Right ventricle myocardium inferior (tissue), 1 donor: ENCODE measurements at places on chromosomes 1 and 21.

DNA sequence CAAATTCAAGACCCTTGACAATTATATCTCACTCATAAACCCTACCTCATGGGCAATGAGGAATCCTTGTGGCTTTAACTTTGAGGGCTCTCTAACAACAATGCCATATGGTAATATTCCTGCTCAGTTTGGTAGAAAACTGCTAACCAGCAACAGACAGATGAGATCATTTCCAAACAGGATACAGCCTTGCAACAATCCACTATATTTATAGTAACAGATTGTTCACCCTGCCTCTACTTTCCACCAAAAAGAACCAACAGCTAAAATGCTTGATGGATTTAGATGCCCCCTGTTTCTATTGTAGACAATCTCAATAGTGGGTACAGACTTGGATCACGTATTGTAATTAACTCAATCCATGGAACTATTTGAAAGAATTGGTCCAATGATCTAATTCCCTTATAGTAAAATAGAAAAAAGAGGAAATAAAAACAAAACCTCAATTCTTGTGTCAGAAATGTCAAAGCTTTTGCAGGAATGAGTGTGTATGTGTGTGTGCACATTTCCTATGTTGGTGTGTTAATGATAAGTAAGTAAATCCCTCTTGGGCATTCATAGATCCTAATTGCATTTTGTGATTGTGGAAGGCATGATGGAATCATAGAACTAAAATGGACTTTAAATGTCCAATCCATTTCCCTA lies 100.0 kb upstream of the EDEM3 start:
- no peak for DNase-seq

DNA sequence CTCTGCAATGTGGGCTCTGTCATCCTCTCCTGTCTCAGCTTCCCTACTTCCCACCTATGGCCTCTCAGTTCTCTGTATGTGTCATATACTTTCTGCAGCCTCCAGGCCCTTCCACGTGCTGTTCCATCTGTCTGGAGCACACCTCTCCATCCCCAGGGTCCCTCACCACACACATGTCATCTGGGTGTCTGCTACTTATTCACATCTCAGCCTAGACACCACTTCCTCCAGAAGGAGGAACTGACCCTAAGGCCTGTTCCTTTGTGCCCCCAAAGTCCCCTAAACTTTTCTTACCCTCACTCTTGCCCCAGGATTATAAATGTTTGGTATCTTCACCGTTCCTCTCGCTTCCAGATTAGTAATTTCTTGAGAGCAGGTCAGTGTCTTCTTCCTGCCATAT lies 10.1 kb downstream of the LACTBL1 start:
- no peak for DNase-seq

DNA sequence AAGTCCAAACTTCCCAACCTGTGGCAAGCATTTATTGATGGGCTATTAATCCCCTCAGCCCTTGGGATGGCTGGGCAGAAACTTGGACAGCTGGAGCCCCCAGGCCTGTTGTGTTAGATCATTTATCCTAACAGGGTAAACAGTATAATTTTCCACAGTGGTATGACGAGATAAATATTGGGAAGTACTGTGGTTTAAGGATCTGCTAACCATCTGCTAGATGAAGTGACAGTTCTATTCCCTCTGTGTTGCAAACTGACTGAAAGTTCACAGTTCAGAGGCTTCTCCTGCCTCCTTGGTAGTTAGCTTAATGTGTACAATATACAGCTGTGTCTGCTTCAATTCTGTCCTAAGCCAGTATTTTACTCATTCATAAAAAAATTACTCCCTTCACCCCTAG lies 127.5 kb upstream of the CHODL start:
- DNase-seq = no peak

GRCh38 chr1:56191369-56191768 lies 388.0 kb downstream of the PLPP3 start:
- no peak for DNase-seq

GRCh38 chr1:59006289-59006658 lies 222.4 kb upstream of the JUN start:
- DNase-seq = no peak

DNA sequence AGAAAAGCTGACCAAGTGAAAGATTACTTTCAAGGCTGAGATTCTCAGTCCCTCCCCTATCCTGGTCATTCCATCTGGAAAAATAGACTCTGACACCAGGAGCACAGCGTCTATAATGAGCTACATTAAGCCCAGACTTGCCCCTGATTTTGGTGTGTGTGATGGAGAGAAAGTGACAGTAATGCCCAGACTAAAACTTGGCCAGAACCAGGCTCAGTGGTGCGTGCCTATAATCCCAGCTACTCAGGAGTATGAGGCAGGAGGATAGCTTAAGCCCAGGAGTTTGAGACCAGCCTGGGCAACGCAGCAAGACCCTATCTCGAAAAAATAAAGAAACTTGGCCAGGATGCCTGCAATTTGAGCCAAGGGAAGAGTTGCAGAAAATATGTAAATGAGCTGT lies 15.9 kb downstream of the PLEKHA6 start:
- DNase-seq = no peak

DNA sequence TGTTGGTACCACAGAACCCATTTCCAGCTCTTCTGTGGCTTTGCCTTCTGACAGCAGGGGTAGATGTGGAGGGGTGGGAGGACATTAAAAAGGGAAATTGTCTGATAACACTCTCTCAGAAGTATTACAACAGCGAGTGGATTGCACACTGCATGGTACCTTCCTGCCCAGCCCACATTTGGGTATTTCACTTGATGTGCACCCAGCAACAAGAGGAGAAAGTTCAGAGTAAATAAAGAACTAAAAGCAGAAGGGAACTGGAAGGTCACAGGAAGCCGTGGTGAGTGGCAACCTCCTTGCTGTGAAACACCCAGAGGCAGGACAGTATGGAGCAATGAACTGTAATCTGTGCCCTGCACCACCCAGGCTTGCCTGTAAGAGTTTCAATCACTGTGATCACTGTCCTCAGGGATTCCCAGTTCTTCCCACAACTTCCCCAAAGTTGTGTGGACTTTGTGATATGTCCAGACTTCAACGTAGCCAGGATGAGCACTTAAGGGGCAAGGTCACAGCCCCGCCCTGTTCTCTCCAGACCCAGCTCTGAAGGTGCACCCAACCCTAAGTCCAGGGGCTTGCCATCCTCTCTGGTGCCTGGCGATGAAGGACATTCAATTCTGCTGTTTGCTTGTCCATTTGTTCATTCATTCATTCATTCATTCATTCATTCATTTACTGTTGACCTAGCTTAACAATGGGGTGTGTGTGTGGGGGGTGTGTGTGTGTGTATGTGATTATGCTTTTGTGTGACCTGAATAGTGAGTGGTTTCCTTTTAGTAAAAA lies 18.7 kb upstream of the F5 start:
- DNase-seq = peak; percentile 72
